ENCODE measurements at places on chromosomes 11 and 22.

DNA sequence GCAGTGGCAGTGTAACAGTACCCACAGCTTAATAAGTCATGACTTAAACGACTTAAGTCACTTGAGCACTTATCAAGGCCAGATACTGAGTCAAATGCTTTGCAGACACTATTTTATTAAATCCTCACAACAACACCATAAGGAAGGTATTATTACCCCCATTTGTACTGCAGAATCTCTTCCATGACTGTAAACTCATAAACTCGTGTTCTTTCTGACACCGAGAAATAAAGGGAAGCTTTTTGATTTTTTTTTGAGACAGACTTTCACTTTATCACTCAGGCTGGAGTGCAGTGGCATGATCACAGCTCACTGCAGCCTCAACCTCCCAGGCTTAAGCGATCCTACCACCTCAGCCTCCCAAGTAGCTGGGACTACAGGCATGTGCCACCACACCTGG, 103.8 kb downstream of the ABTB2 start:
- no peak for DNase-seq

DNA sequence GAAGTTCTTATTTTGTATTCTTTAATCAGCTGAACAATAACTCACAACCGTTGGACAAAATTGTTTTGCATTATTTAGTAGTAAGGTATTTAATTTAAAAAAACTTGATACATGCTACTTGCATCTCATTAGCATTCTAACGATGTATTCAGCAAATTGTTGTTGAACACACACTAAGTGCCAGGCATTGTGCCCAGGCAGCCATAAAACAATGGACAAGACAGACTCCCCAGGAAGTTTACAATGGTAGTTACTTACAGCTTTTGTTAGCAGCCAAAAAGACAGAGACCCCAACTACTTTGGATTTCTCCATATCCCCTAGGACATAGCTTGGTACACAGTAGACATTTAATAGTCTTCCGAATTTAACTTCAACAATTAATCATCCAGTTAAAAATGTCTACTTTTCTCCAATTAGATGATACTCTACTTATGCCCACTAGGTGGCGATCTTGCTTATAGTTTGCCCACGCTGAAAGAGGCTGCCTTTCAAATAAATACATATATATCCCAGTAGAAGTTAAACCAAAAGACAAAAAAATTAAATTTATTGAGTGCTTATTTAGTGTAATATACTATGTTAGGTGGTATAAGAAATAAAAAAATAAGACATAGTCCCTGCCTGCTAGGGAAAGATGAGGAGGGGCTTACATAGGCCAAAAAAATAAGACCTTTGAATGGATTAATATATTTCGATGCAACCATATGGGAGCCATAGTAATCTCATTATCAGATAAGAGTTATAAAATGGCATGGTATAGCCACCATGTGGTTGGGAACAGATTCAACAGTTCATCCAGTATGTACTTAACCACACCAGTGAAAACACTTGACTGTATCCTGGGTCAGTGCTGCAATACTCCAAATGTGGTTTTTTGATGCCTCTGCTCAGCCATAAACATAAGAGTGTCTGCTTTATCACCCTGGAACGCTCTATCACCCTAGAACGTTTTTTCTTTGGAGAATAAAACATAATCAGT, 2.0 kb upstream of the FJX1 start:
- peak; percentile 91 for DNase-seq

DNA sequence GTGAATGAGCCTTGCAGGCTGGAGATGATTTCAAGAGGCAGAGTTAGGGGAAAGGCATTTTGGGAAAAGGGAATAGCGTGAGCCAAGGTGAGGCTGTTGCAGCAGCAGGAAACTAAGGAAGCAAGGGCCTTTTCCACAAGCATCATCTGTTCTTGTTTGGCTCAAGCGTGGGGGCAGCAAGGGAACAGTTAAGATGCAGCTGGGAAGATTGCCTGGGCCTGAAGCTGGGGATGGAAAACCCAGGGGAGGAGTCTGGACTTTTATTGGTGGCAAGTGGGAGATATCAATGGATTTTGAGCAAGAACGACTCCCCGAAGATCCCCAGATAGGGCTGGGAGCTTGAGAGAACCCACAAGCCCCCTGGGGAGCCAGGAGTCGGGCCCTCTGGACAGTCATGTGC, 27.3 kb upstream of the PICK1 start:
- no peak for DNase-seq

GRCh38 chr22:45071618-45072017, 61.8 kb upstream of the PHF21B start:
- DNase-seq, result no peak

DNA sequence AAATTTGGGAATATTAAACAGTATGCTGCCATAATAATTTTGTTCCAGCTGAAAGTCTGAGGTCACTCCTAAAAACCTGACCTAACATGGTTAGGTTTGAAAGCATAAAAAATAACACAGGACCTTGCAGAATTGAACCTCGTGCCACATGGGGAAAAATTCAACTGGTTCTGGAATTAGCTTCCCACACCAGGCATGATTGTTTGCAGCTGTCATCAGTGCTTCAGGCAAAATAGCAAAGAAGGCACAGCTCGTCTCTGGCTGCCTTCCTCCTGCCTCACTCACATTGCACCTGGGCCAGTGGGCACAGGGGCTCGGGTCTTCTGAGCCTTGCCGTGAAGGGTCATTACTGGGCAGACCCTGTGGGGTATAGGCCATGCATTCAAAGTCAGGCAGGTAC, 153.8 kb upstream of the ARHGAP20 start:
- no peak for DNase-seq

- DNase-seq, result no peak
Measured at GRCh38 chr11:4140067-4140636, 45.6 kb downstream of the RRM1 start.

GRCh38 chr11:47388697-47389576, 10.6 kb upstream of the SPI1 start:
- DNase-seq, result no peak

- DNase-seq, result no peak
Measured at GRCh38 chr22:35506259-35506570, 34.4 kb upstream of the RASD2 start.

GRCh38 chr22:24437741-24438328, 10.4 kb downstream of the ADORA2A start:
- no peak for DNase-seq

DNA sequence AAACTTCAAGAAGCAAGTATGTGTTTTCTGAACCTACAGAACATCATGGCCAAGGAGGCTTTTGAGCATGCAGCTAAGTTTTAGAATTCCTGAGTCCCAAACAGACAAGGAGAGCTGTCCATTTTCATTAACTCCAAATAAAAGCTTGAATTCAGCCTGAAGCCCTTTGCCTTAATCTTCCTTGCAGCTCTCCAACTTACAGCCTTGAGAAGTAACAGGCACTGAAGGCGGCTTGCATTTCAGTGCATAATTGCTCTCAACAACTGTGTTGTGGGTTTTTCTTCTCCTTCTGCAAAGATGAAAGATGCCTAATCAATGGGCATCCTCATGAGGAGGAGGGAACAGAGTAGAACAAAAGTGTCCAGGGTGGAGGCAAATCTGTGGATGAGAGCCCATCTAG, 286.0 kb downstream of the FAT3 start:
- no peak for DNase-seq

GRCh38 chr11:134535029-134536025, 123.3 kb upstream of the B3GAT1 start:
- DNase-seq, result no peak

DNA sequence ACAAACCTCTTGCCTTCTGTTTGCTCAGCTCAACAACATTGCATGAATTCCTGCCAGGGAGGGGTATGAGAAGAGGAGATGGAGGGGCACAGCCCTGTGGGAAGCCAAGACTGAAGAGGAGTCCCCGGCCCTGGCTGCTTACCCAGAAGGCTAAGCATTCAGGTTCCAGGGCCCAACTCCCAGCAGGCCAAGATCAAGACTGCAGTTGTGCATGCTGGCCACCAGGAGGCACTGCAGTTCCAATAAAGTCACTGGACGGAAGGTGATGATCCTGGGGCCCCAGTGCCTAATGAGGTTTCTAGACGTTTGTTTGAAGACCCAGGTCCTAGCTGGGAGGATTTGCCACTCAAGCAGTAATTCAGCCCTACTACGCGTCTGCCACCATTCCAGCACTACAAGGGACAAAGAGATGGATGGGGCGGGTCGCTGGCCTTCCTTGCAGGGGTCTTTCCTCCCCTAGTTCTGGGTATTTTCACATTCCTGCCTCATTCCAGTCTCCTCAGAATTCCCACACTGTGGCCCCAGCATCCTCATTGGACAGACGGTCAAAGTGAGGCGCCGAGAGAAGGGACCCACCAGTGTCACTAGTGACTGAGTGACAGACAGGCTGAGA, 23.6 kb downstream of the ALX4 start:
- no peak for DNase-seq

DNA sequence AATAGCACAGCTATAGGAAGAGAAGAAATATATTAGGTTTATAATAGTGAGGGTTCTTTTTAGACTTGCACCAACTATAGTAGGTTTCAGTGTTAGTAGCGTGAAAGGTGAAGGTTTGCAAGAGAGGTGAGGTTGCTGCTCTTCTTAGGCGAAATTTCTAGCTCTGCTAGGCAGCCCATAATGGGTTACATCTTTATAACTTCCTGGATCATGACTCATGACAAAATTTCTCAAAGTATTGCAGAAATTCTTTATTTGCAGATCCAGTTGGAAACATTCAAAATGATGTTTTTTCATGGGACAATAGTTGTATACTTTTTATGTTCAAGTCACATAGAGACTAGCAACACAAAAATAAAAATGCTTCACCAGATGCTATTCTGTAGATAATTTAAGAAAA, 260.0 kb downstream of the SOX6 start:
- no peak for DNase-seq

DNA sequence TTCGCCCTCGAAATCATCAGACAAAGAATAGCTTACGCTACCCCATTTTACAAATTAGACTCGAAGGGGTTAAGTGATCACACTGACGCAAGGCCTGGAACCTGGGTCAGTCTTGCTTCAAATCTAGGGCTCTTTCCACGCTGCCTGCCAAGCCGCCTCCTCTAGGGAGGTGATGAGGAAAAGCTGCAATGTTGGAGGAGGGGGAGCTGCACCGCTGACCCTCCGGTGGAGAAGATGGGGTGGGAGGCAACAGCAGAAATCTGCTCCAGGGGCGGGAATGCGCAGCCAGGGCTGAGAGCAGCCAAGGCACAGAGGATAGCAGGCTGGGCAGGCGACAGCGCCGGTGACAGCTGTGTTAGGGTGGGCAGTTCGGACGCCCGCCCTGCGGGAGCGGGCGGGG, 595 bp downstream of the SYVN1 start:
- no peak for DNase-seq

DNA sequence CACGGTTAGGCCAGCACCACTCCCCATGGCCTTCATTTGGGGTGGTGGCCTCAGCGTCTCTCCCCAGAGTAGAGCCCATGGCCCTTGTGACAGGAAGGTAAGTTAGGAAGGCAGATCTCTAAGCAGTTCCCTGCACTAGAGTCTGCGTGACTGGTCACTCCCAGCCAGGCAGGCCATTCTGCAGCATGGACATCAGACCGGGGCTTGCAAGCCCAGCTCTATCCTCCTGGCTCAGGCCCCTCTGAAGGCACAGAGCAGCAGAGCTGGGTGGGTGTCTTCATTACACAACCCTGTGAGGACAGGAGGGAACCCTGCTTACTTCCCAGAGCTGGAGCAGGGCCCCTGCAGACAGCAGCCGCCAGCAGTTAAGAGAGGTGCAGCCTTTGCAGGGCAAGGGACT, 77.3 kb downstream of the PIWIL3 start:
- no peak for DNase-seq

GRCh38 chr11:108906329-108906728, 241.5 kb downstream of the DDX10 start:
- no peak for DNase-seq

GRCh38 chr11:7874056-7874455, 57.0 kb downstream of the OR10A6 start:
- DNase-seq, result no peak

DNA sequence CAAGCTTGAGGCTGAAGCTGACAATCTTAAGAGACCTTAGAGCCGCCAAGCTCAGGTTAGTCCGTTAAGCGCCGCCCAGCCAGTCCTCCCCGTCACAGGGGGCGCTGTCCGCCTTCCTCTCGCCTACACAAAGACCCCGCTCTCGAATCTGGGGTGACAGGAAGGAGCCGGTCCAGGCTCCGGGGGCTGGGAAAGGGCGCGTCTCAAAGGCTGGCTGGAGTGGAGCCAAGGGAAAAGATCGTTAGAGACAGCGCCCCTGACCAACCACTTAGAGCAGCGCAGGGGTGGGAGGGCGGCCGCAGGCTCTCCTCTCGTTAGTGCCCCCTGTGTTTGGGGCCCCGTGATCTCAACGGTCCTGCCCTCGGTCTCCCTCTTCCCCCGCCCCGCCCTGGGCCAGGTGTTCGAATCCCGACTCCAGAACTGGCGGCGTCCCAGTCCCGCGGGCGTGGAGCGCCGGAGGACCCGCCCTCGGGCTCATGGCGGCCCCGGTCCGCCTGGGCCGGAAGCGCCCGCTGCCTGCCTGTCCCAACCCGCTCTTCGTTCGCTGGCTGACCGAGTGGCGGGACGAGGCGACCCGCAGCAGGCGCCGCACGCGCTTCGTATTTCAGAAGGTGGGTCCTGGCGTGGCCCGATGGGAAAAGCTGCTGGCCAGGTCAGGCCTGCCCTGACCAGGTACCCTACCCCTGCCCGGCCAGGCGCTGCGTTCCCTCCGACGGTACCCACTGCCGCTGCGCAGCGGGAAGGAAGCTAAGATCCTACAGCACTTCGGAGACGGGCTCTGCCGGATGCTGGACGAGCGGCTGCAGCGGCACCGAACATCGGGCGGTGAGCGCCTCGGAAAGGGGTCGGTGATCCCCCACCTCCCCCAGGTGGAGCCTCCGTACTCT, at the start of gene MUS81:
TSS of gene MUS81 (plus strand) at position 156 of the 887 bp plus-strand sequence. CDS start at position 477, 321 bp downstream.
- peak; percentile 75 for DNase-seq

Data from NCI-H524 treated with DMSO at 0.1 percent for 48 hours (cell line).